ENCODE measurements at places on chromosomes 4 and X.

- no peak for DNase-seq
These were observed 292.6 kb downstream of the FBXO8 start for GRCh38 chr4:173990869-173991210.

- no peak for DNase-seq
These were observed 448.2 kb downstream of the PCDH10 start for GRCh38 chr4:133597251-133597650.

DNA sequence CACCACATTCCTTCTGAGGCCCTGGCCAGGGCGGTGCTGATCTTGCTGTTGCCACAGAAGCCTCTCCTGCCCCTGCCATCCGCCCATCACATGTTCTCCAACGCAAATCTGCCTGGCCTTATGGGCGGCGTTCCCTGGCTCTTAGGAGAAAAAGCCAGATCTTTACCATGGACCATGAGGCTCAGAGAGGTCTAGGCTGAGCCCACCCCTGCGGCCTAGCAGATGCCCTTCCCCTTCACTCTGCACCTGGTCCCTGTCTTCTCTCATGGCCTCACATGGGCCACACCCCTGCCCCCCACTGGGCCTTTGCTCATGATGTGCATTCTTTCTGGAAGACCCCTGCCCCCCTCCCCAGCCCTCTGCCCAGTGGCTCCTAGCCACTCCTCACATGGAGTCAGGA is 78.5 kb downstream of the CRMP1 start:
- no peak for DNase-seq

DNA sequence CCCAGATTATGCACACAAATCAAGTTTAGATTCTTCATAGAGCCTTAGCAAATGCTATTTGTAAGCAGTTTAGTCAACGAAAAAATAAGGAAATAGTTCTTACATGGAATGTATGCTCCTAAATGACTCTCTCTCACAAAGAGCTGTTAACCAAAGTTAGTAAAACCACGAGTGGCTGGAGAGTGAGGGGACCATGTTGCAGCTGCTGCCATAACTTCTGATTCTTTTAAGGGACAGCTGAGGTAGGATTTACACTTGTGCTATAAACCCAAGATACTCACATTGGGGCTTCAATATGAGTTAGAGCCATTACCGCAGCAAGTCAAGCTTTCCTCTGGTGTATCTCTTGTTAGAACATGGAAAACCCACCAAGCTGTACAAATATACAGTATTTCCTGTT is 2.7 kb downstream of the DOCK11 start:
- DNase-seq = no peak

- DNase-seq = no peak
These were observed 300.3 kb upstream of the IRS4 start for GRCh38 chrX:109036624-109037023.

DNA sequence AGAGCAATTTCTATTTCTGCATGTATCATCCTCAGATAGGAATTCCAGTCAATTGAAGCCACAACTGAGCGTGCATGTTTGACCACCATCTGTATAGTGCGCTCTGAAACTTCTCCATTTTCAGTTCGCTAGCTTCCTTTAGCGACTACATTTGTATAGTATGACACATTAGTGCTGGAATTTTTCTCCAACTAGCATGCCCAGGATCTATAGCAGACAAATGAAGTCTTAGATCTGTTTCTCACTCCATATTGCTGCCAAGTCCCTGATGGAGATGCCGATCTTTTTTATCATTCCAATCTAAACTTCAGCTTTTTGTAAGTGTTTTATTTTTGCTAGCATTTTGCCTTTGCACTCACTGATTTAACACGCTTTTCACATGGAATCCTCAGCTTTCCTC is 774.8 kb upstream of the TENM3 start:
- DNase-seq = no peak

DNA sequence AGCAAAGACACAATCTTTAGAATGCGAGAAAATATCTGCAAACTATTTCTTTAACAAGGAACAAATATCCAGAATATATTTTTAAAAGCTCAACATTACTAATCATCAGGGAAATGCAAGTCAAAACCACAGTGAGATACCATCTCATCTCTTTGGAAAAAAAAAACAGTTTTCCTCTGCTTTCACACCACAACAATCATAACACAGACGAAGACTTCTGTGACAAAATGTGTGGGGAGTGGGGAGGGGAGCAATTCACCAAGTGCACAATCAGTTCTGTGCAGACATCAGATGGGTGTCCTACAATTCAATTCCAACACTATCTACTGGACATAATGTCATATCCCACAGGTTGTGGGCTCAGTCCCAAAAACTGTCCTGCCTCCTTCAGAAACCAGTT is 293.2 kb upstream of the SLC7A11 start:
- DNase-seq = no peak

DNA sequence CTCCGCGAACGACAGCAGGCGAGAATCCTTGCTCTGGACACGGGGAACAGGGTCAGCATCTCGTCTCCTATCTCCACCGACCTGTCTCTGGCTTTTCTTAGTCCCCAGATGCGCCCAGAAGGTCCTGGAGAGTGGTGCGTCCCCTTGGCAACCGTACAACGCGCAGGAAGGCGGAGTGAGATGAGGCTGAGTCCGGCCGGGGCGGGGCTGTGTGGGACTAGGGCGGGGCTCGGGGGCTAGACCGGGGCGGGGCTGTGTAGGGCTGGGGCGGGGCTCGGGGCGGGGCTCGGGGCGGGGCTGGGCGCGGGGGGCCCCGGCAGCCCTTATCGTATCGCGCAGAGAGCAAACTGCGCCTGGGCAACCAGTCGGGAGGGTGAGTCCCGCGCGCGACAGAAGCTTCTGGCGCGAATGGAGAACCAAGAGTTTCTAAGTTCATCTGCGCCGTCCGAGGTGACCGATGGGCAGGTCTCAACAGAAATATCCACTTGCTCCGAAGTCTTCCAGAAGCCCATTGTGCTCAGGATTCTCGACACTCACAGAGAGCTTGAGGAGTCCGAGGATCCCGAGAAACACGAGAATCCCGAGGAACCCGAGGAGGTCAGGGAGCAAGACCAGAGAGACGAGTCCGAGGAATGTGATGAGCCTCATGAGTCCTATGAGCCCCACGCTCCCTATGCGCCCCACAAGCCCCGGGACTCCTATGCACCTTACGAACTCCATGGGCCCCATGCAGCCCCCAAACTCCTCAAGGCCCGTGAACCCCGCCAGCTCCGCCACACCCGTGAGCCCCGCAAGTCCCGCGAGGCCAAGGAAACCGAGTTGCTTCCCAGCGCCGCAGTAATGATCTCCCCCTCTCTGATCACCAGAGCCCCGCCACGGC is 24.9 kb downstream of the ARL9 start:
- DNase-seq = peak; percentile 83

DNA sequence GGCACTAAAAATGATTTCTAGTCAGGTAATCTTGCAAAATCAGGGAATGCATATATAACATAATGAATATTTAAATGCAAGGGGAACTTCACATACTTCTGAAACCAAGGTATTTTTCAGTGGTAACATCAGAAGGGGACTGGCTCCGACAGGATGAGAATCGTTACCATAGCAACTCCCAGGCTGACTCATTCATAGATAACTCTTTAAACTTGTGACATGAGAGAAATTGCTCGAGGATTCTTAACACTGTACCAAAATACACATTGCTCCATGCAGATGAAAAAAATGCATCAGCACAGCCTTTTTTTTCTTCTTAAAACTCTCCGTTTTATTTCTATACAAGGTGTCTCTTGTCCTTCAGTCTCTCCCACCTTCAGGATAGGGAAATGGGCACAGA is 114.3 kb downstream of the GABRB1 start:
- DNase-seq = peak; percentile 1

DNA sequence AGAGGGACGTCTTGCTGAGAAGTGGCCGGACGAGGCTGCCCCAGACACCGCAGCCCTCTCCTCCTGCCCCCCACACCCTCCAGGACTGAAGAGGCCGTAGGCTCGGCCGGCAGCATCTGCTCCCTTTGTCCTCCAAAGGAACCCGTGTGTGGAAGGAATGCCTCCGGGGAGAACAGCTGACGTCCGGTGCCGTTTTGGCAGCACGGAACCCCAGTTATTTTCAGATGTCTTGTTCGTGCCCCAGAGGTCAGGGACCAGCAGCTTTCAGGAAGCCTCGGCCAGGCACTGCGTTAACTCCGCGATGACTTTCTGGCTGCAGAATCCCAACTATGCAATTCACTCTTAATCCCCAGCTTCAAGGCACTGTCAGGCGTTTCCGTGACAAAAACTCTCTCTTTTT is 10.9 kb upstream of the PPP2R3B start:
- DNase-seq = no peak

DNA sequence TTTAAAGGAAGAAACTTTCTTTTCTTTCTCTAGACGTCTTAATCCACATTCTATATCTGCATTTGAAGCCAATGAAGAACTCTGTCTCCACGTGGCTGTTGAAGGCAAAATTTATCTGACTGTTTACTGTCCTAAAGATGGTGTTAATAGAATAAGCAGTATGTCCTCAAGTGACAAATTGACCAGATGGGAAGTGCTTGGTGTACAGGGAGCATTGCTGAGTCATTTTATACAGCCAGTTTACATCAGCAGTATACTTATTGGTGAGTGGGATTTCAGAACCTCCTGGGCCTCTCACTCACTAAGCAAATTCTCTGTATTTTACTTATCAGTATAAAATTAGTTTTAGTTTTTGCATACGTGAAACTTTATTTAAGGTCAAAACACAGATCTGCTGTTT is 33.7 kb downstream of the ADAD1 start:
- DNase-seq = no peak

GRCh38 chr4:83440148-83440814 is 15.3 kb downstream of the HELQ start:
- no peak for DNase-seq

- DNase-seq = no peak
These were observed 99.7 kb upstream of the DDIT4L start for GRCh38 chr4:100289946-100290345.

- DNase-seq = peak; percentile 25
These were observed 3.1 kb upstream of the SLC26A1 start for GRCh38 chr4:996030-996996.

DNA sequence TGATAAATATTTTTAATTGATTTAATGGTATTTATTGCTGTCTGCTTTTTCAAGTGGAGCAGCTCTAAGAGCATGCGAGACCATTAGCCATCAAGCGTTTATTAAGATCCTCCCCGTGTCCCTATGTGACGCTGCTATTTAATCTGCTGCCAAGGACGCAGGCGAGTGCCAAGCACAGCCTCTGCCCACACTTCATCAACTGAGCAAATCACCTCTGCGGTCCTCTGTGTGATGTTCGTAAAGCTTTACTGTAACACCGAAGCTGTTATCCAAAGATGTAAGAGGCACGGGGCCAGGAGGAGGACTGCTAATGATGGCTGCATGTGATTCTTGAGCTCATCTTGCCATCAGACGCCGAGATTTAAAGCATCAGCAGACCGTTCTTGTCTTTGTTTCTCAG is 79.5 kb downstream of the STOX2 start:
- DNase-seq = no peak

DNA sequence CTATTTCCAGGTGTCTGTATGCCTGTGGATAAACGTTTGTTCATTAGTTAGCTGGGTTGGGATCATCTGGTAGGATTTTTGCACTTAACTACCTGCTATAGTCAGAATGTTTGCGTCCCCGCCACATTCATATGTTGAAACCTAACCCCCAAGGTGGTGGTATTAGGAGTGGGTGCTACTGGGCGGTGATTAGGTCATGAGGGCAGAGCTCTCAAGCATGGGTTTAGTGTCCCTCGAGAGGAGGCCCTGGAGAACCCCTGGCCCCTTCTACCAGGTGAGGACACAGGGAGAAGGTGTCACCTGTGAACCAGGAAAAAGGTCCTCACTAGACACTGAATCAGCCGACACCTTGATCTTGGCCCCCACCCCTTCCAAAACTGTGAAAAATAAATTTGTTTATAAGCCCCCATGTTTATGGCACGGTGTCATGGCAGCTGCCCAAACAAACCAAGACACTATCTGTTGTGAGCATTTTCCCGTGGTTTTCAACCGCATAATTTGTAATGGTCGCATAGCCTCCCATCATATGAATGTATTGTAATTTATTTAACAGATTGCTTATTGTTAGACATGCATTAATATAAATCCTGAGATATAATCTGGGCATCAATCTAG is 92.7 kb upstream of the TRIM2 start:
- DNase-seq = peak; percentile 39

GRCh38 chrX:136540226-136540625 is 8.2 kb downstream of the VGLL1 start:
- no peak for DNase-seq

DNA sequence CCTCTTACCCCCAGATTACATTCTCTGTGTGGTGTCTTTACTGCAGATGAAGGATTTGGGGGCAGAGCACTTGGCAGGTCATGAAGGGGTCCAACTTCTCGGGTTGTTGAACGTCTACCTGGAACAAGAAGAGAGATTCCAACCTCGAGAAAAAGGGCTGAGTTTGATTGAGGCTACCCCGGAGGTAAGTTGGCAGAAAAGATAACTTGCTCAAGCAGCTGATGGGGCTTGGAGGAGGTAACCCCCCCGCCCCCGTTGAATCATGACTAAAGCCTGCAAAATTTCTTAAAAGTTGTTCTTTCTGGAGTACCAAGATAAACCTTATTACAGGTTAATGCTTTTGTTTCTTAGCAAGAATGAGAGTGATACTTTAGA is 1.5 kb downstream of the CCNG2 start:
- no peak for DNase-seq

GRCh38 chrX:150942942-150943594 is 40.1 kb upstream of the HMGB3 start:
- no peak for DNase-seq

DNA sequence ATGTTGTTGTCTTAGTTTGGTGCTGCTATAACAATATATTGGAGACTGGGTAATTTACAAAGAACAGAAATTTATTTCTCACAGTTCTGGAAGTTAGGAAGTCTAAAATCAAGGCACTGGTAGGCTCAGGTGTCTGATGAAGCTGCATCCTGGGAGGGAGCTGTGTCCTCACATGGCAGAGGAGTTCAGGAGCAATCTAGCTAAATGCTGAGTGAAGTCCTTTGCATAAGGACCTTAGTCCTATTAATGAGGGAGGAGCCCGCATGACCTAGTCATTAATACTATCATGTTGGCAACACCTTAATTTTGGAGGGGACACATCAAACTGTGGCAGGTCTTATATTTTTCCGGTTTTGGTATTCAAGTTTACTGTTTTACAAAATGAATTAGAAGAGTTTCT is 36.0 kb upstream of the NSUN7 start:
- DNase-seq = no peak

DNA sequence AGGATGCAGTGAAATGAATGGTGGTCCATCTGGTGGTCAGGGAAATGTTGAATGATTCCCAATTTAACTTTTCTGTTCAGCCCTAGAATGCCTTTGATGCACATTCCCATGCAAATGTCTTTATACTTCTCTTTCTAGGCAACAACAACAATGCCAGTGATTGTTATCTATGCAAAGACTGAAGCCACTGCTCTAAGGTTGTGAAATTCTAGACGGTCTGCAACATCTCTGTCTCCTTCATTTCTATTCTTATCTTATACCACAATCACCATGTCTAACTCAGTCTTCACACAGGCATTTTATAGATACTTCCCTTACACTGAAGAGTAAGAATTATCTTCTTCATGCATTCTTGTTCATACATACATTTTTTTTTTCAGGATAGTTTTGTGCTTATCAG is 84.5 kb downstream of the HPGD start:
- no peak for DNase-seq

GRCh38 chrX:133375615-133376340 is 39.5 kb downstream of the GPC4 start:
- no peak for DNase-seq
